HAP-1 (cell line): ENCODE measurements at places on chromosomes 5 and 9.

GRCh38 chr5:83993803-83994202 is 273.1 kb upstream of the HAPLN1 start:
- no peak for DNase-seq

GRCh38 chr9:106288689-106289088 is 574.3 kb upstream of the ZNF462 start:
- DNase-seq = no peak

- DNase-seq = no peak
These were observed 15.4 kb downstream of the TBC1D9B start for GRCh38 chr5:179892255-179892654.

- DNase-seq = peak; percentile 25
These were observed 1.1 kb upstream of the TLE4 start for GRCh38 chr9:79570448-79571308.

- no peak for DNase-seq
These were observed 3.0 kb upstream of the RGS14 start for GRCh38 chr5:177354711-177355110.

DNA sequence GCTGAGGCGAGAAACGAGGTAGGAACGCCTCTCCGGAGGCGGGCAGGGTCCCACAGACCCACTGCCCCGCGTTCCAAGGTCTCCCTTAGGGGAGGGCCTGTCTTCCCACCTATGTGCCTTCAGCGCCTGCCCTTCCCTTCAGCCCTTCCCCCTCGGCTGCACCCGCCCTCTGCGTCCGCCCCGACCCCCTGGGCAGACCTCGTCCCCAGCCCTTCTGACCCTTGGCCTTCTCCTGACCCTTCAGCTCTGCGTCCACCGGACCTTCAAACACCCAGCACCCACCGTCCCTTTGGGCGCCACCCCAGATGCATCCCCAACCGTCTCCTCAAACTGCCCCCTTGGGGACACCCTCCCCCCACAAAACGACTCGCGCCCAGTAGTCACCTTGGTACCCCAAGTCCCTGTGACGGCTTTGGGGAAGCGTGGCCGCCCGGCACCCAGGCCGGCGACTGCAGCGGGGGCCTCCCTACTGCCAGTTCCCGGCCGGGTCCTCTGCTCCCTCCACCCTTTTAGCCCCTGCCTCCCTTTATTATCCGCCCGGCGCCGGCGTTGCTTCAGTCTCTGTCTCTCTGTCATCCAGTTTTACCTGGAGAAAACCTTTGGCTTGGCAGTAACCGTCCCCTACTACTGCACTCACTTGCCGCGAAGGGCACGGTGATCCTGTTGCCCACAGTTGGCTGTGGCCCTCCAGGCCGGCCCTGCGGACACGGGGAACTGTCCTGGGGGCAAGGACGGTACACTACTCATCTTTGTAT is 421 bp downstream of the RUSC2 start:
- DNase-seq = peak; percentile 48

GRCh38 chr5:39447059-39447458 is 22.3 kb upstream of the DAB2 start:
- no peak for DNase-seq

DNA sequence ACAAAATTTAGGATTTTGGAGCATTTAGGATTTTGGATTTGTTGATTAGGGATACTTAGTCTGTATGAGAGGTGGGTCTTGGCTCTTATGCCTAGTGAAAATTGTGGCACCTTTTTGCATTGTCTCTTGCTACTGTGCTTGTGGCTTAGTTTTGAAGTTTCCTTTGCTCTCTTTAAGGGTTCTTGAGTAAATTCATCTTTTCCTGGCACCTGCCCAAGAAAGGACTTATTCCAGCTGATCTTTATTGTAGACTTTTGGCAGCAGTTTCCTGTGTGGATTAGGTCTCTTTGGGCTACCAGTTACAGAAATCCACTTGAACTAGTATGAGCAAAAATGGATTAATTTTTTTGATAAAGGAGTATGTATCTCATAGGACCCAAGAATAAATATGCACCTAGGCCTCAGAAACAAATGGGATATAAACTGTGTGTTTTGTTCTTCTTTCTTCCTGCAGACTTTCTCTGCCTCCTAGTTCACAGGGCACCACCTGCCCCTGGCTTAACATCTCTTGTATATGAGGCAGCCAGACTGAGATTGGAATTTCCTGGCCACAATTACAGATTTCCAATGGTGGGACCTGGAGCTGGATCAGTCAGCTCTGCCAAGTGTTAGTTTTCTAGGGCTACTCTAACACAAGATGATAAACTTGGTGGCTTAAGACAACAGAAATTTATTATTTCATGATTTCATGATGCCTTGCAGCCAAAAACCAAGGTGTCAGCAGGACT is 44.6 kb downstream of the FOCAD start:
- no peak for DNase-seq

GRCh38 chr5:66558560-66558959 is 37.6 kb upstream of the MAST4 start:
- no peak for DNase-seq

- no peak for DNase-seq
These were observed 1717.9 kb downstream of the EFNA5 start for GRCh38 chr5:105952875-105953274.

- no peak for DNase-seq
These were observed 15.5 kb upstream of the SMIM23 start for GRCh38 chr5:171770153-171770552.

GRCh38 chr9:97651646-97652045 is 18.0 kb downstream of the NCBP1 start:
- no peak for DNase-seq

GRCh38 chr9:137027369-137028262 is at the start of gene ABCA2:
TSS of gene ABCA2 (minus strand) at chr9:137028237. CDS start at chr9:137028140, 97 bp downstream.
- DNase-seq = no peak

GRCh38 chr5:9468060-9468388 is 77.9 kb downstream of the SEMA5A start:
- DNase-seq = no peak

DNA sequence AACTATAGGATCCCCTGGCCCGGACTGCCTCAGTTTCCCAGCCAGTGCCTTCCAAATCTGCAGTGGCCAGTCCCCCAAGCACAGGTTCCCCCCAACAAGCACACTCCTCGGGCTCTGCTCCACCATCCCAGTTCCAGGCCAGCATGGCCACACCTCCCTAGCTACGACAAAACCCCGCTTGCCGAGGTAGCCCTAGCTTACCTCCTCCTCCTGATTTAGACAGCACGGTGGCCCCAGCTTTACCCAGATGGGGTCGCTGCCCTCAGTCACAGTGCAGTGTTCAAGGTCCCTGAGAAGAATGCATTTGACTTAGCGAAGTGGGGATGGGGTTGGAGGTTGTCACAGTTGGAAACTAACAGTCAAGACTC is 40.8 kb upstream of the GARNL3 start:
- peak; percentile 46 for DNase-seq

- no peak for DNase-seq
These were observed 11.2 kb upstream of the NOTCH1 start for GRCh38 chr9:136557036-136557435.

GRCh38 chr9:127637322-127637847 is 25.3 kb downstream of the STXBP1 start:
- DNase-seq = no peak

GRCh38 chr5:61625137-61625561 is 293.1 kb downstream of the ZSWIM6 start:
- peak; percentile 87 for DNase-seq

GRCh38 chr5:34582371-34582770 is 73.8 kb upstream of the RAI14 start:
- DNase-seq = no peak

- no peak for DNase-seq
These were observed 154.2 kb upstream of the WWC1 start for GRCh38 chr5:168137265-168137664.

- DNase-seq = no peak
These were observed 165.2 kb upstream of the MSX2 start for GRCh38 chr5:174559141-174559540.

DNA sequence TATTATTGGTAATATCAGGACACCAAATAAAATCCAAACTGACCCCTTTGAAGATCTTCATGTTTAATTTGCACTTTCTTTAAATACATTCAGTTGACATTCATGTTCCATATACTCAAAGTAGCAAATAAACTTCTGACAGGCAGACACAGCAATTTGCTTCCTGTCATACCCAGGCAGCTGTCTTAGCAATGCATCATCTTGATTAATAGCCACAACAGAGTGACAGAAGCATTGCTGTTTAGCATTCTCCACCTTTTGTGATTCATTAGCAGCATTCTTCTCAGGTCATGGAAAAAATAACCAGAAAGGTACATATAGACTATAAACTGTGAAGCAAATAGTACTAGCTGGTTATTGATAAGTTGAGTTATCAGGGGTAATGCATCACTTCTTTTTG is 366.8 kb downstream of the CYLC2 start:
- no peak for DNase-seq

GRCh38 chr5:76794871-76795270 is 24.0 kb upstream of the F2RL1 start:
- DNase-seq = no peak

GRCh38 chr9:120486347-120486746 is 93.6 kb downstream of the CDK5RAP2 start:
- DNase-seq = no peak

DNA sequence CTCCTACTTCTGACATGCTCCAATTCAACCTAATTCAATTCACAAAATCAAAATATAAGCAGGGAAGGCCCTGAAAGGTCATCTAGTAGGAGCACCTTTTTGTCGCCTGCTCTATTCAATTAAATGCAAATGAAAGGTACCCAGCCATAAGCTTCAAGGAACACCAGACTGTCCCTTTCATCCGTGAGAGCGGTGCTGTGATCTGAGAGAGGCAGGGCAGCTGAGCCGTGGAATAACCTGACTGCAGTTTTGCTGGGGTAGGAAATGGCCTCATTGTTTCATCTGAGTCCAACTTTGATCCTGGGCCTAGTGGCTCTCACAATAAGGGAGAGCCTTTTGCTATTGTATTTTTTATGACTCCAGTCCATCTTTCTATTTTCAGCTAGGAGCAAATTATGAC is 39.8 kb upstream of the GLRA1 start:
- no peak for DNase-seq

DNA sequence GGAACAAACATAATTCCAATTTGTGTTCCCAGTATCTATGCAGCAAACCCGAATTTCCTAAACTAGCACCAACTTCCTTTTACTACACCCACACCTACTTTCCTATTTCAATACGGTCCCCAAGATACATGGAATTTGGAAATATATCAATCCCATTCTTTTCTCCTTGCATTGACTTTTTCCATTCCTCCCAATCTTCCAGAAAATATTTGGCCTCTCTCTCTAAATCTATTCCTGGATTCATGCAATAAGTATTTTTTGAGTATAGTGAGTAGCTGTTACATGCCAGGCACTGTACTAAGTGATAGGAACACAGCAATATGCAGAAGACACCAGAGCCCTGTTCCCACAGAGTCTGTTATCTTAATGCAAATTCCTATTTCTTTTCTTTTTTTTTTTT is 216.2 kb upstream of the PIK3R1 start:
- DNase-seq = no peak

DNA sequence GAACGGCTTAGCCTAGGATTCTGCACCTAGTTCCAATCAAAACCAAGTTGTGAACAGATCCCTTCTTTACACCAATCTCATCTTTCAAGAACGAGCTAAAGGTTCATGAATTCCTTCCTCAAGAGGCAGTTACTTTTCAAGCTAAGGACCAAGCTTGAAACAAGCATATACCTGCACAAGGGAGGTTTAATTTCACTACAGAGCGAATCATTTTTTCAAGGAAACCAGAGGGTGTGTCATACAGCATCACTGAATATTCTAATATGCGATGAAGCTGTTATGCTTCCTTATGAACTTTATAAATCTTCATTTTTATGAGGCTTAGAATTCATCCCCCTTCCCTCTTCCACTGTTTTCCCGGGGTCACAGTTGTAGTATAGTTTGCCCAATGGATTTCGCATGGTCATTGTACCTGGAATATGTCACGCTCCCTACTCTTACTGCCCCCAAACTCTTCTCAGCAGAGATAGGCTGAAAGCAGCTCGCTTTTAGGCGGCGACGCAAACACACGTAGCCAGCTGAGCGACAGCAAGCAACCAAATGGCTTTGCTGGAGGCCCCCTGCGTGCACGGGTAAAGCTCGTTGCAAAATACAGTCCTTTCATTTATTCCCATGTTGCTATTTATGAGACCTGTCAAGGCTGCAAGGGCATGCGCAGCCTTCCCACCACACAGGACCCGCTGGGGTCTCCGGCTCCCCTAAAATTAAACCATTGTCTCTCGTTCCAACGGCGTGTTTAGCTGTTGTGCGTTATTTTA is 832 bp downstream of the LMBRD2 start:
- peak; percentile 33 for DNase-seq

GRCh38 chr5:77863181-77863580 is 87.0 kb upstream of the TBCA start:
- no peak for DNase-seq

DNA sequence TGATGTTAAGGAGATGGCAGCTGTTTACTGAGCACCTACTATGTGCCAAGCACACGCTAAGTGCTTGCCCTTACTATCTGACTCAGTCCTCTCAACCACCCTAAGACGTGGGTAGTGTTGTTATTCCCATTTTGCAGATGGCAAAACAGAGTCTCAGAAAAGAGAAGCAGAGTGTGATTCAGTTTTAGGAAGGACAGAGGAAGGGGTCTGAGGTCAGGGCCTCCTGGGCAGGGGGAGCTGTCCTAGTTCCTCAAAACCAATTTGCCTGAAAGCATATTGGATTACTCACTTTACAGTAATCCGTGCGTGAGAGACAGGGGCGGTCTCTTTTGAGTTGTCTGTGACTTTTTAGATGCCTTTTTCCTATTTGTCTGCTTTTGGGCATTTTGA is 23.2 kb downstream of the DNM1 start:
- no peak for DNase-seq

DNA sequence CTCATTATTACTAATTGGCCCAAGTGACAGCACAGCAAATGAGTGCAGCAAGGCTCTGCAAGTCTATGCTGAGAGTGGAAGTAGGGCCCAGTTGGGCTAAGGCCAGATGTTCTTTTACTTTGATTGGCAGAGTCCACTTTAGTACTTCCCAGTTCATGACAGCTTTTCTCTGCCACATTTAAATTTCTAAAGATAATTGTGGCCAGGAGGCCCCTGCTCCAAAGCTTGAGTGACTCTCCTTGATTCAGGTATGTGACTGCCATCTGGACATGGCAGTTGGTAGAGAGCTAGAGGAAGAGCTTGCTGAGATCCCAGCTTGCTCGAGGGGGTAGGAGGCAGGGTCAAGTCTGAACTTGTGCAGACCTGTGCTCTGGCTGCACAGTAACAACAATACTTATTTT is 154.1 kb downstream of the CARTPT start:
- DNase-seq = peak; percentile 12

DNA sequence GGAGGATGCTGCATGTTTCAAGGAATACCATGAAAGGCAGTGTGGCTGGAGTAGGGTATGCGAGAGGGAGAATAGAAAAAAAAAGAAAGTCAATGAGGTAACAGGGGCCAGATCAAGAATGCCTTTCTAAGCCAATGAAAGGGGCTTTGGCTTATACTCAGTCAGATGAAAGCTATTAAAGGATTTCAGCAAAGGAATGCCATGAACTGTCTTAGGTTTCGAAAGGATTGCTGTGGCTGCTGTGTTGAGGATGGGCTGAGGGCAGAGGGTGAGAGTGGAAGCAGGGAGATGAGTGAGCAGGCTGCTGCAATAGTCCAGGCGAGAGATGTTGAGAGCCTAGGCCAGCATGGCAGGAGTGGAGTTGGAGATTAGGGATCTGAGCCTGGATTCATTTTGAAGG is 135.4 kb upstream of the CKMT2 start:
- DNase-seq = no peak
